Mesothelial cell of epicardium (in vitro differentiated cells): ENCODE measurements at places on chromosomes 11 and 22. TPM values are rescaled to one million over a fixed set of nuclear protein-coding genes. Genes with fewer than 3 reads are reported as not detected.

C11orf52 gene
- total RNA-seq = 6.9 to 7.9 TPM (median 7.9 TPM) in 3 replicates

GRCh38 chr11:131889146-131889577 is 518.7 kb downstream of the NTM start:
- DNase-seq = no peak

- no peak for DNase-seq
These were observed 12.6 kb downstream of the MS4A15 start for GRCh38 chr11:60769273-60769672.

- no peak for DNase-seq
These were observed 346.4 kb upstream of the ARHGAP42 start for GRCh38 chr11:100340466-100341319.
